Suppressor macrophage treated with lipopolysaccharide for 4 hours (primary cell): ENCODE measurements at places on chromosomes 1 and 21.

DNA sequence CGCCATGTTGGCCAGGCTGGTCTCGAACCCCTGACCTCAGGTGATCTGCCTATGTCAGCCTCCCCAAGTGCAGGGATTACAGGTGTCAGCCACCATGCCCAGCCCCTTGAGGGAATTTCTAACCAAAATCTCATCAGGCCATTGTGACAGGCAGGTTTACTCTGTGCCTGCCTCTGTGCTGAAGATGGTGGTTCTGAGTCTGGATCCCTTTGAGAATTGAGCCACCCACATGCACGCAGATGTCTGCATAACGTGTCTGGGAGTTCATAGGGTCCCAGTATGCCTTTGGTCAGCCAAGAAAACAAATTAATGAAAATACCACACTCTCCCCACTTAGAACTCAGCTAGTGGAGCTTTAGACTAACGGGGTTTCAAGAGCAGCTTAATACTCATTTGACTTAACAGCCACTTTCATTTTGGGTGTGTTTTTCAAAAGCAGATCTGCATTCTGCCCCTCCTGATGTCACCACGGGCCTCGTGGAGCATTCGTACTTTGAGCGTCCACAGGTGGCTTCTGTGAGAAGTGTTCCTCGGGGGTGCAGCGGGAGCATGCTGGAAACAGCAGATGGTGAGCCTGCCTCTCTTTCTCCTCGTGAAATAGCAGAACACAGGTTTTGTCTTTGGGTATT lies 45.3 kb downstream of the DIP2A start:
- no peak for DNase-seq

DNA sequence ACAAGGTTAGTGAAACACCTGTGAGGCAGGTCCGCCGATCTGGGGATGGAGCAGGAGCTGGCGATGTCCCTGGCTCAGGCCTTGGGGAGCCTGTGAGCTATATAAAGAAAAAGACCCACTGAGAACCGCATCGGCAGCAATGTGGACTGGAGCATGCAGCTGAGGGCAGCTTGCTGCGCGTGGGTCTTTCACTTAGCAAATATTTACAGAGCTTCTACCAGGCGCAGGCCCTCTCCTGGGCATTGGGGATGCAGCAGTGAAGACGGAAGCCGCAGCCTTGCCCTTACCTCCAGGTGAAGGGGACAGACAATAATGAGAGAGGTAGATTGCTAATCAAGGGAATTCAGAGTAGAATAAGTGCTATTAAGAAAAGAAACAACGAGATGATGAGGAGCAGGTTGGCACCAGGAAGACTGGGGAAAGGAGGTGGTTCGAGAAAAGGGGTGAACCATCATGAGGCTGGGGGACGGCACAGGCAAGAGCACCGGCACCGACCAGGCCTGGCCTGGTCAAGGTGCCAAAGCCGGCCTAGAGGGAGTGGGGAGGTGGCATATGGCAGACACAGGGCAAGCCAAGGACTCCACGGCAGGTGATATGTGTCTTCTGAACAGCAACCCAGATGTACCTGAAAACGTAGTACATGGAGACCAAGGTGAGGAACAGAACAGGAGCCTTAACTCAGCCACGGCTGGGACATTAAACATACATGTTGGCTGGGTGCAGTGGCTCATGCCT lies 60.7 kb upstream of the PAX7 start:
- DNase-seq: no peak

GRCh38 chr1:153937331-153937730 lies 9.2 kb downstream of the DENND4B start:
- DNase-seq: no peak

DNA sequence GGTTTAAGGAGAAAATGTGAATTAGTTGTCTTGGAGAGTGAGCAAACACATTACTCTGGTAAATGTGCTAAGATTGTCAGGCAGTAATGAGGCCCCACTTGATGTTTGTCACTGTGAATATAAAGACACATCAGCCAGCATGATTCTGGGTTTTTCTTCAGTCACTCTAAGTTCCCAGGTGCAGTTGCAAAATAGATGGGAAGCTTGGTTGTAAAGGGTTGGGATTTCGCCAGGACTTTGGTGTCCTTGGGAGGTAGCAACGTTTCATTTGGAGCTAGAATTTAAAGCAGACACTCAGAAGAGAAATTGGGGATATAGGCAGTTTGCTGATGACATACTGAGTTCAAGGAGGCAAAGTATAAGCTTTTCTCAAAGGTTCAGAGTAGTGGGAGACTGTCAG lies 154.3 kb downstream of the MAST2 start:
- no peak for DNase-seq

DNA sequence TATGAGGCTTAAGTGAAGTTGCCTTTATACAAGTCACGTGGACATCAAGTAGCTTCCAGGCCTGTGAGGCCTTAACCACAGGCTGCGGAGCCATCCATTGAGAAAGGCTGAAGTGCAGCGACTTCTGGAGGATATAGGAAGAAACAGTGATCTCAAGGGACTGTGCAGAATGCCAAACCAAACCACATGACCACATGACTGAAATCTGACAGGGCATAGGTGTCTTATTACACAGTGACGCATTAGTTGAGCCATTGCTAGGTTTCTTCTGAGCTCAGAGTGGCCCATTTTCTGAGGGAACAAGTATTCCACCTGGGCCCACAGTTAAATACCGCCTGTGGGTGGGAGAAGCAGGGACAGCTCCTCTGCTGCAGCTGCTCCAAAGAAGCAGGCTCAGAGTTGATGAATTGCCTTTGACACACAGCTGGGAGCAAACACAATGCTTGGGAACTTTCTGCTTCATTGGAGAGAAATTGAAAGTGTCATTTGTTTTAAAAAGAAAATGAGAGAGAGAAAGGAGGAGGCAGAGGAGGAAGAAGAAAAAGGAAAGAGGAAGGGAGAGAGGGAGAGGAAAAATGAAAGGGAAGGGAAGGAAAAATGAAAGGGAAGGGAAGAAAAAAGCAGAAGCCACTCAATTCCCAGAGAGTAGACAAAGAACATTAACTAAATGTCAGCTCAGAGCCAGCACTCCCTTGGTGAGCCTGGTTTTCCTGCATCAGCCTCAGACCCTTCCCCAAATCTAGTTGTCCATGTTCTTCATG lies 94.4 kb downstream of the COLGALT2 start:
- peak; percentile 57 for DNase-seq

GRCh38 chr1:174032671-174033222 lies 10.6 kb upstream of the RC3H1 start:
- no peak for DNase-seq

- DNase-seq: no peak
Observed at GRCh38 chr1:24489674-24490073, 13.0 kb upstream of the RCAN3 start.

GRCh38 chr1:200660719-200661118 lies 9.0 kb downstream of the DDX59 start:
- no peak for DNase-seq

DNA sequence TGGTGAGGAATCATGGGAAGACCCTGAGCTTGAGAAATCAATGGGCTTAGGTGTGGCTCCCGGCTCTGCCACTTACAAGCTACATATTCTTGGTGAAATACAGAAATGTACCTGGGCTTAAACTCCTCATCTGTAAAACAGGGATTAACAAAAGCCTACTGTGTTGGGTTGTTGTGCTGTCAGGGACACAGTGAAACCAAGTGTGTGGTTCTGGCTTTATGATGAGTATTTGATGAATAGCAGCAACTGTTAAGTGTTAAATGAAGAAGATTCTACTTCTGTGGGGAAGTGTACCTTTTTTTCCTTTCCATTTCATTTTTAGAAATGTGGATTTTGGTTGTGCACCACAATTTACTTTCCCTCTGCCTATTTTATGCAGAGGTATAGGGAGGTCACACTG lies 41.1 kb upstream of the DUSP10 start:
- DNase-seq: no peak

DNA sequence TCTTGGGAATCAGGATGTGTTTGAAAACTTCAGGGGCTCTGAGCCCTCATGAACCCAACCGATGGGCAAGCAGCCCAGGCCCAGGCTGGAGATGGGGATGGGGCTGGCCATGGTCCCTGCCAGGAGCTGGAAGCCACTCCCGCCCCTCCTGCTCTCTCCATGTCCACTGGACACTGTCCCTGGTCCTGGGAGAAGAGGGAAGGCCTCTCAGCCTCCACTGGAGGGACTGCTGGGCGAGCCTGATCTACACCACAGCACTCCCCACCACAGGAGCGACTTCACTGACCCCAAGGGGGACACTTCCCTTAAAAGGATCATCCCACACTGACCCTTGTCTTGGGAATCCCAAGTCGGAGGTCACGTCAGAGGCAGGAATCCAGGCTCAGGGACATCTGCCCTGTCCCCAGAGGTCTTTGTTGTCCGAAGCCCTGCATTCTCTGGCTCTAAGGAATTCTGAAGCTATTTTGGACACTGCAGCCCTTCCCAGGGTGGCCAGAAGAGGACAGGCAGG lies 16.9 kb upstream of the COL18A1 start:
- no peak for DNase-seq

GRCh38 chr21:46168659-46169386 lies 13.4 kb upstream of the FTCD start:
- no peak for DNase-seq

GRCh38 chr1:203117611-203118575 lies 9.6 kb upstream of the ADORA1 start:
- peak; percentile 81 for DNase-seq

- DNase-seq: no peak
Observed at GRCh38 chr1:219784660-219785381, 143.5 kb downstream of the SLC30A10 start.

DNA sequence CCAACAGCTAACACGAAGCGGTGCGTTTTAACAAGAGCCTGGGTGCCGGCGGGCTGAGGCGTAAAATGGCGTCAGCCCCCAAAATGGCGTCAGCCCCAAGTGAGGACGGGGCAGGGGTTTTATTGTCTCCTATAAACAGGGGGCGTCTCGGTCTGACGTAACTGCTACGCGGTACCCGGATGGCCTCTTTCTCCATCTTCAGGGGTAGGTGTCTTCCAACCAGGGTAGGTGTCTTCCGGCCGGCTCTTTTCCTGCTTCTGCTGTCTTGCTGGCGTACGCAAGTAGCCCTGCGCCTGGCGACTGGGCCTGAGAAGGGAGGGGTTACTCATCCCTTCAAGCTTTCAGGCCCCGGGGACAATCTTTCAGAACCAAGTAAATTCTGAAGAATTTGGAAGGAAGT lies 45.3 kb downstream of the LGR6 start:
- no peak for DNase-seq

DNA sequence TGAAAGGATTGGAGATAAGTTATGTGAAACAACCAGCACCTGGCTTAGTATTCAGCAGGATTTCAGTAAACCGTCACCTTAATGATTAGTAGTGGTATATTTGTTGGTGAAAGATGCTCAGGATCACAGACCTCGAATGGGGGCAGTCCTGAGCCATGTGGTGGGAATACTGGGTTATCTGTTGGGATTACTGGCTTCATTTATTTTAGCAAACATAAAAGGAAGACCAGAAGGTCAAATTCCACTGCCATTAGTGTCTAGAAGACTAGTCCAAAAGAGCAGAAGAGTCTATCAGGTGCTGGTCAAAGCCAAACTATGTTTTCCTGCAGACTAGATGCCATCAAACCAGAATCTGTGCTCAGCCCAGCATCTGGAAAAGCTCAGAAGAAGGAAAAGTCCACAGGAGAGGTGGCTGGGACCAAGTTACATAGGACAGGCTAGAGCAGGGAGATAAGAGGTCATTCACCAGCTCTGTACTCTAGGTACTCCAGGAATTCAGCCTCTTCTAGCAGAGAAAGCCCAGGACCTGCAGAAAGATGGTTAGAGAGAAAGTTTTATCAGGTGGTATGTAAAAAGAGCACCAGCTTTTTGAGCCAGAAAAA lies 343.4 kb downstream of the PLPP3 start:
- no peak for DNase-seq

GRCh38 chr1:73766786-73767348 lies 431.1 kb downstream of the LRRIQ3 start:
- no peak for DNase-seq

GRCh38 chr1:177163844-177164379 lies 600 bp downstream of the ASTN1 start:
- no peak for DNase-seq

DNA sequence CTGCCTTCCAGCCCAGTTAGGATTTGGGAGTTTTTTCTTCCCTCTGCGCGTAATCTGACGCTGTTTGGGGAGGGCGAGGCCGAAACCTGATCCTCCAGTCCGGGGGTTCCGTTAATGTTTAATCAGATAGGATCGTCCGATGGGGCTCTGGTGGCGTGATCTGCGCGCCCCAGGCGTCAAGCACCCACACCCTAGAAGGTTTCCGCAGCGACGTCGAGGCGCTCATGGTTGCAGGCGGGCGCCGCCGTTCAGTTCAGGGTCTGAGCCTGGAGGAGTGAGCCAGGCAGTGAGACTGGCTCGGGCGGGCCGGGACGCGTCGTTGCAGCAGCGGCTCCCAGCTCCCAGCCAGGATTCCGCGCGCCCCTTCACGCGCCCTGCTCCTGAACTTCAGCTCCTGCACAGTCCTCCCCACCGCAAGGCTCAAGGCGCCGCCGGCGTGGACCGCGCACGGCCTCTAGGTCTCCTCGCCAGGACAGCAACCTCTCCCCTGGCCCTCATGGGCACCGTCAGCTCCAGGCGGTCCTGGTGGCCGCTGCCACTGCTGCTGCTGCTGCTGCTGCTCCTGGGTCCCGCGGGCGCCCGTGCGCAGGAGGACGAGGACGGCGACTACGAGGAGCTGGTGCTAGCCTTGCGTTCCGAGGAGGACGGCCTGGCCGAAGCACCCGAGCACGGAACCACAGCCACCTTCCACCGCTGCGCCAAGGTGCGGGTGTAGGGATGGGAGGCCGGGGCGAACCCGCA lies at the start of gene PCSK9:
Gene PCSK9, plus strand, starts transcription at position 207 of the 741 bp plus-strand sequence. Its CDS starts 290 bp downstream, at position 497.
- DNase-seq: no peak

- DNase-seq: no peak
Observed at GRCh38 chr21:36163750-36164741, 7.4 kb downstream of the DOP1B start.

DNA sequence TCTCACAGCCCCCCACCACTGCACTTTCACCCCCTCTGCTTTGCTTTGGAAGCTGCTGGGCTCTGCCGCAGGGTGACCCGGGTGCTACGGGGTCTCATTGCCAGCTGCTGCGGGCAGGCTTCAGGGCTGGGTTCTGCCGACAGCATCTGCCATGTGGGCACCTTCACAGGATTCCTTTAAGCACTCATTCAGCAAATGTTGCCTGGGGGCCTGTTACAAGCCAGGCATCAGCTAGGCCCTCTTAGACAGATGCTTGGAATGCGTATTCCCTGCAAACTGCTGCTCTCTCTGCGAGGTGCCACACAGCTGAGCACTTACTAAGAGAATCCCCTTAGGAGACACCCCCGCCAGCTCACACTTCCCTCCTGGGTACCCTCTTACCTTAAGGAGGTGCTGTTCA lies 29.2 kb downstream of the COL16A1 start:
- DNase-seq: no peak

DNA sequence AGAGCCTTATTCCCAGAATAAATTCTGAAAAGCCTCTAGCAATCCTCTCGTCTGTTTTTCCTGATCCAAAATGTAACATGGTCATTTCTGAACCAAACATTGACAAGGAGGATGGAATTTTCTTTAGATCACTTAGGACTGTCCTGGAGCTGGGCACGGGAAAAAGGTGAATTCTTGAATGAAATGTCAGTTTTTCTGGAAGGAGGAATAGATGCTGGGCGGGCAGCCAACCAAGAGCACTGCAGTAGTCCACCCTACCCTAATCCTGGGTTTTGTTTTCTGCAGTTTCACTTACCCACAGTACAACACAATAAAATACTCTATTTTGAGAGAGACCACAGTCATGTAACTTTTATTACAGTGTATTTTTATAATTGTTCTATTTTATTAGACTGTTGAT lies 20.9 kb downstream of the RIT1 start:
- DNase-seq: no peak
